NCI-H1048 (cell line): ENCODE measurements at places on chromosomes 1 and 21.

DNA sequence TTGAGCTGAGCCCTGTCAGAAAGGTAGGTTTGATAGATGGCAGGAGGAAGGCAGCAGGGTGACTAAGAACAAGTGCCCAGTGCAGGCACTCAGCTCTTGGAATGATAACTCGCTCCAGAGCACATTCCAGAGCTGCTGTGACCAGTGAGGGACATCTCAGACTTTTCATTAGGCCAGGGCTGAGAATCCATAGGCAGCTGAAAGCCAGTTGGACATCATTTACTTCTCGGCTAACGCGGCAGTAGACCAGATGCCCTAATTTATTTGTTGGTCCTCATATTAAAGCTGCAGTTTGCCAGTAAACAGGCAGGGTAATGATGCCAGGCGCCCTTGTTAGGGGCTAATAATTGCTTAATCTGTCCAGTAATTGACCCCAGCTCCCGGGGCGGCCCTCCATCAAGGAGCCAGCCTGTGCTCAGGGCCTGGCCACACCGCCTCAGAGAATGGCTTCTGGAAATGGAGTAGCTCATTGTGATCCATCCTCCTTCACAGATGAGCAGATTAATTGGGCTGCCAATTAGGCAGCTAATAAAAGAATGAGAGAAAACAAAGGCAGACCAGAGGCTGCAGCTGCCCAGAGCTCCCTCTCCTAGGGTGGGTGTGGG lies 122.0 kb downstream of the BEND5 start:
- no peak for DNase-seq

DNA sequence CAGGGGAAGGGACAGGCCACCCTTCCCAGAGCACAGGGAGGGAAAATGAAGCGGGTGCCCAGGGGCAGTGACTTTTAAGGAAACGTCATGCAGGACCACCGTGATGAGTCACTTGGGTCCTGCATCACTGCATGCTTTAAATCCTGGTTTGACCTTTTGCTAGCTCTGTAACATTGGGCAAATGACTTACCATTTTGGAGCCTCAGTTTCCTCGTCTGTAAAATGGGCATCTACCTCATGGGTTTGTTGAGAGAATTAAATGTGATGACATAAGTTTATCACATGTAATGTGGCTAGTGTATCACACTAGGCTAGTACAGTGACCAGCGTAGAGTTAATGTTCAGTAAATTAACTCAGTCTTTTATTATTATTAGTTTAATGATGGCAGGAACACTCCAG lies 114.8 kb upstream of the IGSF21 start:
- DNase-seq, result no peak

DNA sequence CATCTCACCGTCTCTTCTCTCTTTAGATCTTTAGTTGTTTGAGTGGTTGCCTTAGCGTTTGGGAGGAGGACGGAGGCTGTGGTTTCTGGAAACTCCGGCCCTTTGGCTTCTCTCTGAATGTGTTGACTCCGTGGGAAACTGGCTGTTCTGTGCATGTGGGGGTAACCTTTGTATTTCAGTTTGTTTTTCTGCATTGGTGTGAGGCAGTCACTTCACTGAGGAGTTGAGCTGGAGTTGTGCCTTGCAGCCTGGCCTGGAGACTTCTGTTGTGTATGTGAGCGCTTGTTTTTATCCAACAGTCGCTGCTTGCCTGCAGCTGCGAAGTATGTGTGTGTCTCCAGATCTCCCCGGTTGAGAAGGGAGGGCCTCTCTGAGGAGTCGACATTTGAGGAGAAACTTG lies 33.6 kb downstream of the CLDN14 start:
- DNase-seq, result no peak

GRCh38 chr1:200355801-200356200 lies 54.0 kb downstream of the ZNF281 start:
- no peak for DNase-seq

DNA sequence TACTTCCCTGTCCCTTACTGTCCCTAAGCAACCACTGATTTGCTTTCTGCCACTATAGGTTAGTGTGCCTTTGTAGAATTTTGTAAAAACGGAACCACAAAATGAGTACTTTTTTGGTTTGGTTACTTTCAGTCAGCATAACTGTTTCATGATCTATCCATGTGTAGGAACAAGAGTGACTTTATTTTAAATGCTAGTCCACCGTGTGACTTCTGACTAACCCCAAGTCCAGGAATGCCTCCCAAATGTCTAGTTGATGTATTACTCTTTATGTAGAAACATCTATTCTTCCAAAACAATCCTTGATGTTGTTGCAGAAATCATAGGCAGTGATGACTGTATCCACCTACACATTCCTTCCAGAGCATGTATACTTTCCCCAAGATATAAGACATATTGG lies 21.3 kb downstream of the ATPAF1 start:
- no peak for DNase-seq

DNA sequence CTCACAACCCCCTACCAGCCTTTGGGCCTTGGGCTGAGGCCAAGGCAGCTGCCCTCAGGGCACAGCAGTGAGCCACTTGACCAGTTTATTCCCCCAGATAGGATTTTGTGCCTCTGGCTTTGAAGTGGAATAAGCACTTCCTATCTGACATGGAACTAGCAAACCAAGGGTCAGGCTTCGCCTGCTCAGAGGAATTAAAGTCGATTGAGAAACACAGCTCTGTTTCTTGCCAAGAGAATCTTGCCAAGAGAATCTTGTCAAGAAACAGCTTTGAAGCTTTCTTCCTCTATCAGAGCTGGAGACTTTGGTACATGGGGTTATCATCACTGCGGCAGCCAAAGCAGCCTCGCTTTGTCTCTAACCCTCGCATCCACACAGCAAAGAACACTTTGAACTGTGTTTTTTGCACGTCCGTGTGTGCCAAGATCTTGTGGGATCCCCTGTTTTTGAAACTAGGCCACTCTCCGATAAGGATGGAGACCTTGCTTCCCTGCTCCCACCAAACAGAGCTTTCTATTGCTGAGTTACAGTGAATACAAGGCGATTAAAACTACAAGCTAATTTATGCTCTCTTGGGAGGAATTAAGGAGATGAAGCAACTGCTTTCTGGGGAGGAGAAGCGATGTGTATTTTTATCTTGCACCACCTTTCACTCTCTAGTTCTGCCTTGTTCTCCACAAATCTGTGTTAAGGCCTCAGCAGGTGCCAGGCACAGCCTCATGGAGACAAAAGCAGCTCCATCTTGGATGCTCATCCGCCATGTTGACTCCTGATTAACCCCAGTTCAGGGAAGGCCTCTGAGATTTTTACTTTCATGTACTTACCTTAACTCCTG lies 67.3 kb downstream of the RHOU start:
- no peak for DNase-seq

DNA sequence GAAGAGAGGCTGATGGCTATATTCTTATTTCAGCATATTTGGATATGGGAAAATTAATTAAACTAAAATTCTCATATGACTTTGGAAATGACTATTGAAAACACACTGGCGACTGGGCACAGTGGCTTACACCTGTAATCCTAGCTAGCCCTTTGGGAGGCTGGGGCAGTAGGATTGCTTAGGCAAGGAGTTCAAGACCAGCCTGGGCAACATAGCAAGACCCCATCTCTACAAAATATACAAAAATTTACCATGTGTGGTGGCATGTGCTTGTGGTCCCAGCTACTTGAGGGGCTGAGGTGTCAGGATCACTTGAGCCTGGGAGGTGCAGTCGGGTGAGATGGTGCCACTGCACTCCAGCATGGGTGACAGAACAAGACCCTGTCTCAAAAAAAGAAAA lies 26.2 kb downstream of the HS2ST1 start:
- DNase-seq, result no peak

DNA sequence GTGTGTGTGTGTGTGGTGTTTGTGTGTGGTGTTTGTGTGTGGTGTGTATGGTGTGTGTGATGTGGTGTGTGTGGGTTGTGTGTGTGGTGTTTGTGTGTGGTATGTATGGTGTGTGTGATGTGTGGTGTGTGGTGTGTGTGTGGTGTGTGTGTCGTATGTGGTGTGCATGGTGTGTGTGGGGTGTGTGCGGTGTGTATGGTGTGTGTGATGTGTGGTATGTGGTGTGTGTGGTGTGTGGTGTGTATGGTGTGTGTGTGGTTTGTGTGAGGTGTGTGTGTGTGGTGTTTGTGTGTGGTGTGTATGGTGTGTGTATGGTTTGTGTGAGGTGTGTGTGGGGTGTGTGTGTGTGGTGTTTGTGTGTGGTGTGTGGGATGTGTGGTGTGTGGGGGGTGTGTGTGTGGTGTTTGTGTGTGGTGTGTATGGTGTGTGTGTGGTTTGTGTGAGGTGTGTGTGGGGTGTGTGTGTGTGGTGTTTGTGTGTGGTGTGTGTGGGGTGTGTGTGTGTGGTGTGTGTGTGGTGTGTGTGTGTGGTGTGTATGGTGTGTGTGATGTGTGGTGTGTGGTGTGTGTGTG lies 106.2 kb upstream of the ADAR start:
- DNase-seq, result no peak

DNA sequence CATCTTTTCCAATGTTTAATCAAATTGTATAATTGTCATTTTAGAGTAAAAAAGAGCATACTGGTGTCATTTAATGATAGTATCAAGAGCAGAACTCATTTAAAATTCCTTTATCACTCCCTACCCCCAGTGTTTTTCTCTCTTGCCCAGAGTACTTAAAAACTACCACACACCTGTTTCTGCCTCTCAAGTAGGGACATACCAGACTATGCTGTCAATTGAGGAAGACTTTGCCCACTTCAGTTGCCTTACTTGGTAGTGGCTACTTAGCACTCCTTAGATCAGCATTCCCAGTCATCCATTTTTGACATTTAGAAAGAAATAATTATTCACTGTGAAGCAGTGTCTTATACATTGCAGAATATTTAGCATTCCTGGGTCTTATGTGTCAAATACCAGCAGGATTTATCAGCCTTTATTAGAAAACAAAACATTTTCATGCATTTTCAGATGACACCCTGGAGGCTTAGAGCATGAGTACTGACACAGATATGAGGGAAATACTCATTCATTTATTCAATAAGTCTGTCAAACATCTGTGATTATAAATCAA lies 127.5 kb upstream of the RGS1 start:
- no peak for DNase-seq

GRCh38 chr1:219324629-219325367 lies 151.1 kb downstream of the LYPLAL1 start:
- DNase-seq, result no peak

DNA sequence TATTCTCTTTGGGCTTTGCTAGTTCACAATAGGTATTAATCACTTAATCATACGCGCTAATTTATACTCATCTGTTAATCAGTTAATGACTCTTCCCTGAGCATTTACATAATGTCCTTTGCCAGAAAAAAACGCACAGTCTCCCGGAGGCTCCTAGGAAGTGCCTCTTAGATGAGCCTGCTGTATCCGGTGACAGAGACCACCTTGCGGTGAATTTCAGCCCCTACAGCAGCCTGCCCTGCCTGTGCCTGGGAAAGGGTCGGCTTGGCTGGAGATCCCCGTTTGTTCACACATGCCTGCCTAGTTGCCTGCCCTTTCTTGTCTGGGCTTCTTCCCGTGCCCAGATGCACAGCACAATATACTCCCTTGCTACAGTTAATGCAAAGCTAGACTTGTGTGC lies 152.9 kb downstream of the ZBTB18 start:
- DNase-seq, result no peak

- DNase-seq, result no peak
Observed at GRCh38 chr1:2611031-2611501, 21.8 kb downstream of the MMEL1 start.

- DNase-seq, result no peak
Observed at GRCh38 chr1:53025034-53025768, 36.8 kb upstream of the PODN start.

DNA sequence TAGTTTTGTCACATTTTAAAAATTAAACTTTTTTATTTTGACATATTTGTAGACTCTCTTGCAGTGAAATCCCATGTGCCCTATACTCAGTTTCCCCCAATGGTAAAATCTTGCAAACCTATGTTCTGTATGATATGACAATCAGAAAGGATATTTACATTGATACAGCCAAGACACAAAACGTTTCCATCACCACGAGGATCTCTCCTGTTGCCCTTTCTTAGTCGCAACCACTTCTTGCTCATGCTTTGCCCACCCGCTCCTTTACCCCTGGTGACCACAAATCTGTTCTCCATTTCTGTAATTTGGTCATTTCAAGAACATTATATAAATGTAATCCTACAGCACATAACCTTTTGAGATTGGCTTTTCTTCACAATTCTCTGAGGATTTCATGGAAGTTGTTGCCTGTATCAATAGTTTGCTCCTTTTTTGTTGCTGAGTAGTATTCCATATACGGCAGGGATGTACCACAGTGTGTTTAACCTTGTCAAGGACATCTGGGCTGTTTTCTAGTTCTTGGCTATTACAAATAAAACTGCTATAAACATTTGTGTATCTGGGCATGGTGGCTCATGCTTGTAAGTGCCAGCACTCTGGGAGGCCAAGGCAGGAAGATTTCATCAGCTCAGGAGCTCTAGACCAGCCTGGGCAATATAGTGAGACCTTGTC lies 14.0 kb upstream of the BATF3 start:
- no peak for DNase-seq

DNA sequence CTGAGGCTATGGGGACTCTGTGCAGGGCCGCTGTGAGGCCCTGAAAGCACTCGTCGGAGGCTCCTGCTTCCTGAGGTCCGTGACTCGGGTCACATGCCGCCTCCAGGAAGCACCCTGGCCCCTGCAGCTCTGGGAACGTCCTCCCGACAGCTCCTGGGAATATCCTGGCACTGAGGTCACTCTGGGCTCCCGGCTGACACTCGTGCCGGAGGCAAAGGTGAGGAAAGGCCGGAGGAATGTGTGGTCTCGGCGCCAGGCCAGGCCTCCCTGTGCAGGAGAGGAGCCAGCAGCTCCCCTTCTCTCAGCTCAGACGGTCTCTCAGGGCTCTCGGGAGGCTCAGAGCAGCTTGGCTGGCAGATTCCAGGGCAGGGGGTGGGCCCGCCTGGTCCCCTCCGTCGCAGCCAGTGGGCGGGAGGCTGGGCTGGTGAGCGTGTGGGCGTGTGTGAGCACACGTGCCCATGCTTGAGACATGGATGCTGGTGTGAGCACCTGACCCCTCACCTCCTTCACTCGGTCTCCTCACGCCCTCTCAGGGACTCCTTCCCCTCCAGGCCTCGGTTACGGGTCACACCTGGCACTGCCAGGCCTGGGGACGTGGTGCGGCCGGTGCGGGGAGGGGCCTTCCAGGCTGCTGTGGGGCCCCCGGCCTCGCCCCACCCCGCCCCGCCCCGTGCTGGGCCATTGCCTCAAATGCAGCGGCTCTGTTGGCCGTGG lies 5.5 kb upstream of the RNF223 start:
- no peak for DNase-seq

GRCh38 chr1:156895927-156896326 lies 2.4 kb downstream of the PEAR1 start:
- no peak for DNase-seq

DNA sequence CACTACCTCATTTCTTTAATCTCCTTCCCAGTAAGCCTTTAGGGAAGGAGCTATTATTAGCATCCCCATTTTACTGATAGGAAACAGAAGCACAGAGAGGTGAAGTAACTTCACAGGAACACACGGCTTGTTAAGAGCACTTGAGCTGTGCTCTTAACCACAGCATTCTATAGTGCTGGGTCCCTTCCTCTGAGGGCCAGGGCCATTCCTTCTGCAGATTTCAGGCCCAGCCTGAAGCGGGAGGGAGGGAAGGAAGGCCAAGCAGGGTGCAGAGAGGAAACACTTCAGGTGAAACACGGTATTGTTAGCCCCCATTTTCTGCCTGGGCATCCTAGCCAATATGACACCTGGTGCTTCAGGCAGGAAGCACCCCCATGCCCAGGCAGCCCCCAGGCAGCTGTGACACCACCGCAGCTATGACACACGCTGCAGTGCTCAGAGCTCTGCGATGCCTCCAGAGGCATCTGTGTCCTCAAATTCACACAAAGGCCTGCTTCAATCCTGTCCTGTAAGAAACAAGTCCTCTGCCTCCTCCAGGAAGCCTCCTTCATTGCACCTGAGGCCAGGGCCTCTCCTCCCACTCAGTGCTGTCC lies 4.5 kb upstream of the EXTL1 start:
- DNase-seq, result no peak
